ENCODE measurements at places on chromosomes 12 and 14.

DNA sequence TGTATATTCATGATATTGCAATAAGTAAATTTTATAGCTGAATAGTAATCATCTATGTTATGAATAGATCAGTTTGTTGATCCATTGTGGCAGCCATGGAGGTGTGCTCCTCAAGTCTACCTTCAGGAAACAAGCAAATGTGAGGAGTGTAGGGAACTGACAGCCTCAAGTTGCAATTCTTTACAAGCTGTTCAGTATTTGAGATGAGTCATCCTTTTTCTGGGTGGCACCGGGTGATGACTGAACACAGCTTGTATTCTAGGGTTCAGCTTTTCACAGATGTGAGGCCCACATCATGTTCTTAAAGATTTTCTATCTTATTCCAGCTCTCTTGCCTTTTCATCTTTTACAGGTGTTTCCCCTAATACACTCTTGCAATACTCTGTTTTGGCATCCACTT lies 452.4 kb downstream of the KCNH5 start:
- DNase-seq = no peak

DNA sequence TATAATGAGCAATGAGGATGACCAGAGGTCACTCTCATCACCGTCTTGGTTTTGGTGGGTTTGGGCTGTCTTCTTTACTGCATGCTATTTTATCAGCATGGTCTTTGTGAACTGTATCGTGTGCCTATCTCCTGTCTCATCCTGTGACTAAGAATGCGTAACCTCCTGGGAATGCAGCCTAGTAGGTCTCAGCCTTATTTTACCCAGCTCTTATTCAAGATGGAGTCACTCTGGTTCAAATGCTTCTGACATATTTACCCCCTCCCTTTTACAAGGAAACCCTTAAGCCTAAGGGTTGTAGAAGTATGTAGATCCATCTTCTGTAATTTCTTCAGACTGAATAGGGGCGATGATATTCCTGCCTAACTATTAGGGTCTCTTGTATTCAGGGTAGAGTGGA lies 8.4 kb downstream of the IFI27L1 start:
- no peak for DNase-seq

DNA sequence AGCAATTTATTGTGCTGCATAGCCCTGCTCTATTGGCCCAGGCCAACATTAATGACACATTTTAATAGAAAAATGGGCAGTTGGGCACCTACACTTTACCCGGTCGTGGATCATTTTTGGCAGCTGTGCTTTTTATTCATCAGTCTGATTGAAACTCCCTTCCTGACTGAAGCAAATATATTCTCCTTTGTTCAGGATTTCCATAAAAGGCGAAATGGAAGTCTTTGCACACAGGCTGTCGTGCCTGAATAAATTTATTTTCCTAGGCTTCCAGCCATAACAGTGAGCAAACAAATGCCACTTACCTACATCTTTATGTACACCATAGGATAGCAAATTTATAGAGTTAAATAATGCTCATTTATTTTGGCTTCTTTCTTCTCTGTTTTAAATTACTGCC lies 480.7 kb upstream of the DCN start:
- DNase-seq = no peak

DNA sequence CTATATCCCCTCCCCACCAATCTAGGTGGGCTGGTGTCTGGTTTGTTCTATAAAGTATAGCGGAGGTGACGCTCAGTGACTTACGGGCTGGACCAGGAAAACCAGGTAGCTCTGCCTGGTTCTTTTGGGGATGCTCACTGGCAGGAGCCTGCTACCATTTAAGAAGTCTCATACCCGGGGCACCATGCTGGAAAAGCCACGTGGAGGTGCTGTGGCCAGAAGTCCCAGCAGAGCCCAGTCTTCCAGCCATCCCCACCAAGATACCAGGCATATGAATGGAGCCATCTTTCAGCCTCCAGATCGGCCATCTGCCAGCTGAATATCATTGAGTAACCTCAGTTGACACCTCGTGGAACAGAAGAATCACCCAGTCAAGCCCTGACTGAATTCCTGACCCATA lies 87.2 kb downstream of the AACS start:
- DNase-seq = no peak

DNA sequence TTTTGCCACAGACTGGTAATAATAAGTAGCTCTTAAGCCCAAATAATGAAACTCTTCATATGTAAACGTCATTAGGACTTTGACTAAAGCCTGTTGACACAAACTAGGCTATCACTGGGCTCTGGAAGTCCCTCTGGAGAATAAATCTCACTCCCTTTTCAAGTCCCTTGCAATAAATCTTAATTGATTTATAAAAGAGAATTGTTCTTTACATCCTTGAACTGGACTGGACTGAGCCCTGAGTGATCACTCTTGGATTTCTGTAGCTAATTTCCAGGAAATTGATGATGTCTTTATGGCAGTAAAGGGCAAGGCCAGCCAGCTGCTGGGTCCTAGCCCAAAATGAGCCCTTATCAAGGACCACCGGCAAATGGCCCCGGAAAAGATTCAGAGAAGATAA lies 1162.7 kb downstream of the BCL11B start:
- DNase-seq = no peak

- DNase-seq = no peak
Measured at GRCh38 chr12:3223601-3224529, 146.7 kb downstream of the TSPAN9 start.

DNA sequence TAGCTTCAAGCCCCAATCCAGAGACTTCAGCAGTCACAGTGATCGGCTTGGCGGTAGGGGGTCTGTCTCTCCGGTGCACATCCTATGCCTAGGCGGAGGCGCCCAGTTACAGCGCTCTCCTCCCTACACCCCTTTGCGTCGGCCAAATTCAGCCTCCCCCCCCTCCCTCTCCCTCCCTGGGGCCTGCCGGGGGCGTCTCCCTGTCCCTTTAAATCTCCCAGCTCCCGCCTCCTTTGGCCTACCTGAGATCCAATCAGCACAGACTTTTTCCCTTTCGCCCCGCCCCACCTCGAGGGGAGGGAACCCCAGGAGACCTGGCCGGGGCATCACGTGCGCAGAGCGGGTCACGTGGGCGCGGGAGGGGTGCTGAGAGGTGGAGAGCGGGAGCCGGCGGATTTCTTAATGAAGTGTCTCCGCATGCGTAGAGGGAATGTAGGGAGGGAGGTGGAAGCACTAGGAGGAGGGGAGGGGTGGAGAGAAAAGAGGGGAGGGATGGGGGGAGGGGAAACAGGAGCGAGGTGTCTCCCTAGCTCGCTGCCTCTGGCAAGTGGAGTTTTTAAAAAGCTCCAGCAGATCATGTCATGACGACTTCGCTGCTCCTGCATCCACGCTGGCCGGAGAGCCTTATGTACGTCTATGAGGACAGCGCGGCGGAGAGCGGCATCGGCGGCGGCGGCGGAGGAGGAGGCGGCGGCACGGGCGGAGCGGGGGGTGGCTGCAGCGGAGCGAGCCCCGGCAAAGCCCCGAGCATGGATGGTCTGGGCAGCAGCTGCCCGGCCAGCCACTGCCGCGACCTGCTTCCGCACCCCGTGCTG lies at the start of gene HOXC13:
Gene HOXC13 (plus strand): TSS at position 506 of the 815 bp plus-strand sequence. CDS start 76 bp downstream, at position 582.
- peak; percentile 42 for DNase-seq

GRCh38 chr12:112515868-112516267 lies 97.1 kb downstream of the PTPN11 start:
- no peak for DNase-seq

GRCh38 chr14:77043177-77043983 lies 14.9 kb upstream of the IRF2BPL start:
- peak; percentile 86 for DNase-seq

DNA sequence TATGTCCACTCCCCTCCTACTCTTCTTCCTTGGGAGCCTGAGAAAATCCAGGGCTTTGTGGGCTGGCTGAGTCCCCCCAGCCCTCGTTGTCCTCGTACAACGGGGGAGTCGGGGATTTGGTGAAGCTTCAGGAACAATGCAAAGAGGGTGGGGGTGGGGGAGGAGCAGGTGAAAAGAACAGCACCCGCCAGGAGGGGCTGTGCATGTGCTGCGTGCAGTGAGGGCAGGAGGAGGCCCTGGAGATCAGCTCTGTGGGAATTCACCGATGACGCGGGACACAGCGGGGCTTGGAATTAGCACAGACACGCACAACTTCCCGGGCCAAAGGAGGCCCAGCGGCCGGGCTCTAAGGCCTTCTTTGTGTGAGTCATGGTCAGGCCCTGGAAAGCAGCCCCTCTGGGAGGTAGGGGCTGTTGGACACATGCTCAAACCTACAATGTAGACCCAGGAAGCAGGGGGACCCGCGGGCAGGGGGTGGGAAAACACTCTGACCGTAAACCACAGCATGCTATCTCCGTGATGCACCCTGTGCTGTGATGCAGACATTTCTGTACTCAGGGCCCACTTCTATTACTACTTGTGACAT lies 32.8 kb downstream of the RBM19 start:
- DNase-seq = no peak

DNA sequence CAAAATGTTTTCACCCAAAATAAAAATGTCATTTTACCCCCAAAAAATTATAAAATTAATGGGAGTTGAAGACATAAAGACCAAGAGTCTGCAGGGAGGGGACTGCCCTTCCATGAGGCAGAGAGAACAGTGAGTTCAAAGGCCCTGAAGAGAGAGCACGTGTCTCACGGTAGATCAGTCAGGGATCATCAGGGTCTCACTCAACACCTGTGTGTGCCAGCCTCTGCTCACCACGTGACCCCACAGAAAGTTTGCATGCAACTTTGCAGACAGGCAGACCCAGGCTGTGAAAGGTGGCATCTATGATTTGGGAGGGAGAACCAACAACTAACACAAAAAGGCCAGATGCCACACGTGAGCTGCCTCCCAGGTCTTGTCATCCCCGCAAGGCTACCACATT lies 33.1 kb downstream of the CLMN start:
- no peak for DNase-seq

DNA sequence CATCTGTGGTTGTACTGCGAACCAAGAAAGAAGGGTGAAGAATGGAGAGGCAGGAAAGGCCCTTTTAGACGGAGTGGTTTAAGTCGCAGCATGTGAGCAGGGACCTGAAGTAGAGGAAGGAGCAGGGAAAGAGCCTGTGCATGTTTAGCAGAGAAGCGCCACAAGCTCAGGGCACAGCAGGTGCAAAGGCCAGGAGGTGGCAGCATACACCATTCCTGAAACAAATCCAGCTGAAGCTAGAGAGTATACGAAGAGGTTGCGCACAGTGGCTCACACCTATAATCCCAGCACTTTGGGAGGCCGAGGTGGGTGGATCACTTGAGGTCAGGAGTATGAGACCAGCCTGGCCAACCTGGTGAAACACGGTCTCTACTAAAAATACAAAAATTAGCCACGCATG lies 49.9 kb downstream of the HELB start:
- DNase-seq = peak; percentile 45

DNA sequence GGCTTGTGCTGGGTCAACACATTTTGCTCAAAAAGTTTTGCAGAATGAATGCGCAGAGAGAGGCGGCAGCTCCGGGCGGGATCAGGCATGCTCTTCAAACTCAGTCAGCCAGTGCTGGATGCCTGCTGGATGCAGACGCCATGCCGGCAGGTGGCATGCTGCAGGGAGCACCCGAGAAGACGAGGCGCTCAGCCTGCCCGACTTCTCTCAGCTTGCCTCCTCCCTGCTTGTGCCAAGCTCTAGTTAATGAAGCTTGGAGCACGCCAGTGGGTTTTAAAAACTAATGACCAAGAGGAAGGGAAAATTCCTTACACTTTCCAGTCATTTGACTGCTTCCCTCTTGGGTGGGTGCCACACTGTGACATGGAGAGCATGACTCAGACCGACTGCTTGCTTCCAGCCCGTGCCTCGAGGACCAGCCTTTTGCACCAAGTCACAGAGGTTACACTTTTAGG lies 39.8 kb downstream of the SLC24A4 start:
- no peak for DNase-seq

- no peak for DNase-seq
Measured at GRCh38 chr14:63475761-63476160, 67.4 kb downstream of the PPP2R5E start.

GRCh38 chr14:73140811-73141323 lies 4.6 kb downstream of the PSEN1 start:
- no peak for DNase-seq

GRCh38 chr12:57435293-57435692 lies 709 bp downstream of the INHBC start:
- peak; percentile 51 for DNase-seq

- DNase-seq = no peak
Measured at GRCh38 chr14:90405755-90406154, 8.9 kb downstream of the CALM1 start.

GRCh38 chr14:21011136-21011535 lies 12.0 kb downstream of the SLC39A2 start:
- DNase-seq = no peak

DNA sequence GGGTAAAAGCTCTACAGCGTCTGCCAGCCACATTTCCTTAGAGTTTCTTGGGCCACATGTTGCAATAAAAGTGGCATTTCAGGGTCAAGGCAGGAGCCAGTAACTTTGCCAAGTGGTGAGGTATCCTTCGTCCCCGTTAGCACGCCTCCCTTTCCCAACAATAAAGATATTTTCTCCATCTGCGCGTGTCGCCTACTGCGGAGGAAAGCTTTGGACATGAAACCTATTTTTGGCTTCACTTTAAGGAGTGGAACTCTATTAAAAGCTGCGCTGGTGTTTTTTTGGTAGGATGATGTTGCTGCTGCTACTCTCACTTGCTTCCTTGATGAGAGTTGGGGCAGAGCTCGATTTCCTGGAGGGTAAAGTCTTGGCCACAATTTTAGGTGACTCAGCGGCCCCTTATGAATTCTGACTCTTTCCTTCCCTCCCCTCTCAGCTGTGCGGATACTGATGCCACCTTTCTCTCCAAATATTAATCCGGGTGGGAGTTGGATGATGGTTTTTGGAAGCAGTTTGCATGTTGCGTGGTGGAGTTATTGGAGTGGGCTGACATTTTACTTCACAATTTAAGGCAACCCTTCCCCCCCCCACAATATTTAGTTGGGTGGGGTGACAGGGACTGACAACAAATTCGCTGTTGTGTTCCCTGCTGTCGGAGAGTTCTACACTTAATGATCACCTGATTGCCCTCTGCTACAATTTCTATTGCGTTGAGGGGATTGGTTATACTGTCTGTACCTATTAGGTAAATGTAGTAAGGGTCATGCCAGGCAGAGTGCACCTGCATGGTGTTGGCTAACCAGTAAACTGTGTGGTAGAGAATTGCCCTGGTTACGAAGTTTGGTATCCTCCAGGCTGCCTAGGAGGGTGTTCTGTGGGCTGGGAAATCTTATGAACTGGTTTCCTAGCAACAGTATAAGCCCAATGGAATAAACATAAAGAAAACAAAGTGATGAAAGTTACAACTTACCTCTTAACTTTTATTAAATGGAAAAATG lies 1.1 kb downstream of the CCDC91 start:
- DNase-seq = peak; percentile 59

GRCh38 chr14:47438650-47439140 lies 236.7 kb downstream of the MDGA2 start:
- DNase-seq = no peak
